Thoracic aorta (tissue), 2 donors: ENCODE measurements at places on chromosomes 11 and 22. TPM values are rescaled to one million over a fixed set of nuclear protein-coding genes. Genes with fewer than 3 reads are reported as not detected.

- no peaks in the 10 kb centered on the region for H3K36me3 ChIP-seq
- no peak for DNase-seq
- no peaks in the 10 kb centered on the region for H3K27me3 ChIP-seq
- H3K4me3 ChIP-seq, result no peak overlapping the region
- no peak overlapping the region for H3K27ac ChIP-seq
Observed at GRCh38 chr22:37126882-37127281, 17.4 kb upstream of the TMPRSS6 start.

Gene UBQLN3
- total RNA-seq, result 1.5 TPM

Gene MRGPRF
- total RNA-seq, result 67.5 TPM

- no peak overlapping the region for H3K27ac ChIP-seq
- H3K36me3 ChIP-seq, result no peaks in the 10 kb centered on the region
- no peaks in the 10 kb centered on the region for H3K4me1 ChIP-seq
- DNase-seq, result no peak
- no peaks in the 10 kb centered on the region for H3K27me3 ChIP-seq
- no peak overlapping the region for H3K4me3 ChIP-seq
Observed at GRCh38 chr11:97247601-97248000, 857.8 kb downstream of the JRKL start.

DNA sequence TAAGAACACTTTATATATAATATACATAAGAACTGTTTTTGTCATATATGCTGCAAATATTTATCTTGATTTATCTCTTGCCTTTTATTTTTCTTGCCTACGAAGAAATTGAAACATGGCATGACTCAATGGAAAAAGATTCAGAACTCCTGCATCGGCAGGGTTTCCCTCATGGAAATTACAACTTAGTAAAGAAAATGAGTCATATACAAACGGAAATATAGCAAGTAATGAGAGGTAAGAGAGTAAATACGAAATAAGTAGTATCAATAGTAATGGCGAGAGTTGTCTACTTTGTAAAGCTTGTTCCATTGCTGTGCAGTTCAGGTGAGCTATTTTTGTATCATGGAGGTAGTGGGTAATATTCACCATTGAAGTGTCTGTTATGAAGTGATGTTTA lies 350.4 kb downstream of the DDX10 start:
- H3K27me3 ChIP-seq, result no peaks in the 10 kb centered on the region
- H3K27ac ChIP-seq, result no peak overlapping the region
- H3K36me3 ChIP-seq, result no peaks in the 10 kb centered on the region
- no peak overlapping the region for H3K4me3 ChIP-seq
- H3K4me1 ChIP-seq, result no peaks in the 10 kb centered on the region
- no peak for DNase-seq
